ENCODE measurements at places on chromosomes 7 and 10. TPM values are rescaled to one million over a fixed set of nuclear protein-coding genes. Genes with fewer than 3 reads are reported as not detected.

- no peak overlapping the region for H3K27ac ChIP-seq
- H3K4me1 ChIP-seq: no peaks in the 10 kb centered on the region
- H3K4me3 ChIP-seq: no peak overlapping the region
These were observed 180.1 kb downstream of the SEMA3D start for GRCh38 chr7:85006754-85007153.

DNA sequence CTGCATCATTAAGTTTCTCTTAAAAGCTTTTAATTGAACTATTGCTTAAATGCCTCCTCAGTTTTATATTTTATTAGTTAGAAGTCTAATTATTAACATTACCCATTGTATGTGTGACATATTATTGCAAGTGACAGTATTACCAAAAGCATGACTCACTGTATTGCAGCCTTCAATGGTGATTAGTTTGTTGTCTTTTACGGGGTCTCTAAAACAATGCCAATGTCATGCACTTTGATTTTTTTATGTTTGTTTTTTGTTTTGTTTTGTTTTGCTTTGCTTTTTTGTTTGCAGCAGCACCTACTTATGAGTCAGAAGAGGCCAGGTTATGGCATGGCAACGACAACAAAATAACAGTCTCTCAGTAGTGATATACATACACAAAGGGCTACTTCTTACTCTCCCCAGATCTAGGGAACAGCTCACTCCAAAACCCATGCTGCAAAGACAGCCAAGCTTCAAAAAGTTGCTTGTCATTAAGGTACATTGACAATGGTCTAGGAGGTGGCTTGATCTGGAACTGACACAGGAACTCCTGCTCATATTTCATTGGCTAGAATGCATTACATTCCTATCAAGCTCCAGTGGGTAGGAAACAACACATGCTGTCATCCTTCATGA lies 293.7 kb upstream of the POM121L12 start:
- H3K27me3 ChIP-seq: no peaks in the 10 kb centered on the region
- no peak overlapping the region for H3K27ac ChIP-seq
- H3K4me3 ChIP-seq: no peak overlapping the region

DNA sequence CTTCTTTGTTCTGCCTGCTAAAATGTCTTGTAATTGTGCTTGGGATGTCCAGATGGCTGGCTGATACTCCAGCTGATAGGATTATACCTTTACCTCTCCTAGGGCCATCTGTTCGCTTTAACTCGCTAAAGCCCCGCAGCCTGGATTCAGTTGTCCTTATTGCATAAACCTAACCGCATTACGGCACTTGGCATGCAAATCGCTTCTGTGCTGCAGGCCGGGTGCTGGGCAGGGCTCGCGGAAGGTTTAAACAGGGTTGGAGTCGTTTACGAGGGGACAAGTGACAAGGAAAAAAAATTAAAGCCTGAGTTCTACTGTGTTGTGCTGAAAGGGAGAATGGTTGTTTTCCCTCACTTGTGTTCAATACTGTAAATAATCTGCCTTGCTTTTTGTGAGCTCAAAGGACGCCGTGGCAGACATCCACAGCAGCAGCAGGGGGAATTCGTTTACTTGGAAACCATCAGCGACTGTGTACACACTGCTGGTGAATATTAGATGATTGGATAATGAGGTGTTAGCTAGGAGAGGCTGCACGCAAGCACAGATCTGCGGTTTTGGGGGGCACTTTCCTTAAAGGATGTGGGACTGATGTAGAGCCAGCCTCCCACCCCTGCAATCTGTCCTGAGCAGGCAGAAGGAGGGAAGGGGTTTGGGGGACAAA lies 93.0 kb downstream of the EBF3 start:
- H3K36me3 ChIP-seq: no peaks in the 10 kb centered on the region
- H3K27ac ChIP-seq: no peak overlapping the region
- H3K4me1 ChIP-seq: no peaks in the 10 kb centered on the region
- no peak for DNase-seq
- no peak overlapping the region for H3K4me3 ChIP-seq

The SLC18A3 gene
- total RNA-seq: not detected

GRCh38 chr7:35702541-35702940 lies 7.6 kb upstream of the HERPUD2 start:
- no peak for DNase-seq
- H3K27ac ChIP-seq: no peak overlapping the region
- no peaks in the 10 kb centered on the region for H3K27me3 ChIP-seq

- H3K27me3 ChIP-seq: no peaks in the 10 kb centered on the region
- no peaks in the 10 kb centered on the region for H3K36me3 ChIP-seq
- no peaks in the 10 kb centered on the region for H3K4me1 ChIP-seq
- DNase-seq: no peak
- no peak overlapping the region for H3K27ac ChIP-seq
- H3K4me3 ChIP-seq: no peak overlapping the region
These were observed 27.4 kb downstream of the FAM241B start for GRCh38 chr10:69657430-69657829.

DNA sequence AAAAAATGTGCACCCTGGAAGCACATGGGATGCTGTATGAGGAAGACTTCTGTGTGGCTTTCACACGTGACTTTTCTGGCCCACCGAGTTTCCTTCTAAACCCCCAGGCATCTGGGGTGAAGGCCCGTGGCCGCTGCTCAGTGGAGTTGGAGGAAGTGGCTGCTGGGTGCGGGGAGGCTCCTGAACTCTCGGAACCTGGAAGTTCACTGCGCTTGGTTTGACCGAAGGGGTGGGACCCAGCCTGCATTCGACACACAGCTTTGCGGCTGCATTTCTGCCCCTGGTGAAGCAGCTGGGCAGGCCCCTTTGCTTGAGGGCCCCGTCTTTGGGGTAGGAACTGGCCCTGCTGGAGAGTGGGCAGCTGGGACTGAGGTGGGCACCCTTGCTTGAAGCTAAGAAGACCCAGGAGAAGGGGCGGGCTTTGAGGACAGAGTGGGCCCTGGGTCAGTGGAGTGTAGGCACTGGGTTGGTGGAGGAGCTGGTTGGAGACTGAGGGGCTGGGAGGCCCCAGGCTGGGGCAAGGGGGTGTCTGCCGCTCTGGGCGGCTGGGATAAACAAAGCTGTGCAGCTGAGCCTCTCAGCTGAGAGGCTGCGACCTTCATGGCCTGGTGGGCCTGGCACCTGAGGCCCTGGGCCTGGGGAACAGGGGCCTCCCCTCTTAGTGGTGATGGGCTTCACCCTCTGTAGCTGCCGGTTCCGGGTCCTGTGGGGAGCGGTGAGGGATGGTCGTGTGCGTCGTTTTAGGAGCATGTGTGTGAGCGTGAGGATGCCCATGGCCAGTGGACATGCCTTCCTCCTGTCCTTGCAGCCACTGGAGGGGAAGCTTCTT lies 78.0 kb downstream of the INPP5A start:
- no peak overlapping the region for H3K4me3 ChIP-seq

- H3K36me3 ChIP-seq: no peaks in the 10 kb centered on the region
- no peak overlapping the region for H3K27ac ChIP-seq
- no peaks in the 10 kb centered on the region for H3K4me1 ChIP-seq
- no peaks in the 10 kb centered on the region for H3K27me3 ChIP-seq
These were observed 11.4 kb upstream of the MRPS16 start for GRCh38 chr10:73263693-73264347.

The EEPD1 gene
- total RNA-seq: 9.9 TPM

- no peaks in the 10 kb centered on the region for H3K27me3 ChIP-seq
- DNase-seq: no peak
- peaks cover 15% of the 10 kb centered on the region for H3K4me1 ChIP-seq
These were observed 68.2 kb upstream of the INPP5A start for GRCh38 chr10:132469197-132469884.

DNA sequence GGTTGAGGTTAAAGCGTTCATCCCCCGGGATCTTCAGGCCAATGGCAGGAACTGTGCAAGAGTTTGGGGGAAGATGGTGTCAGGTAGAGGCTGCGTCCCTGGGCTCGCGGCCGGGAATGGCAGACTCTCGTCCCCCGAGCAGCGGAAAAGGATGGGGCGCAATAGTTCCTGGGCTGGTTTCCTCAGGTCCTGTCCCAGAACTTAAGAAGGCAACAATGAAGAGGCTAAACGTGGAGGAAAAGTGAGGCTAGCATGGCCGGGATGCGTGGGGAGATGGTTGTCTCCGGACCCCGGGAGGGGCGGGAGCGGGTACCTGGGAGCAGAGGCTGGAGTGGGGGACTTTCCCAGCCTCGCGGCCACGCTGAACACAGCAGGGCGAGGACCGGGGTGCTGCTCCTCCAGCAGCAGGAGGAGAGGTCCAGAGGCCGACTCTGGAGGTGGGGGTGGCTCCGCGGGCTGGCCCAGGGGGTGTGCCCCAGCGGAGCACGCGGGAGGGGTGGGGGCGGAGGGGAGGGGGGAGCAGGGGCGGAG lies 882 bp downstream of the IRF5 start:
- H3K27ac ChIP-seq: peak overlapping the region; percentile 68
- H3K4me1 ChIP-seq: no peaks in the 10 kb centered on the region
- peak; percentile 83 for DNase-seq
- peak overlapping the region; percentile 60 for H3K4me3 ChIP-seq
- H3K27me3 ChIP-seq: peaks cover 15% of the 10 kb centered on the region

GRCh38 chr7:107744345-107744750 lies 406 bp downstream of the CBLL1 start:
- H3K36me3 ChIP-seq: peaks cover 9% of the 10 kb centered on the region
- H3K4me1 ChIP-seq: peaks cover 33% of the 10 kb centered on the region
- no peak for DNase-seq
- H3K27ac ChIP-seq: peak overlapping the region; percentile 95
- H3K27me3 ChIP-seq: no peaks in the 10 kb centered on the region

The HDAC9 gene
- 52.4 TPM for total RNA-seq

The CXCL12 gene
- 40.8 TPM for total RNA-seq

The TAS2R5 gene
- total RNA-seq: 2.2 TPM

GRCh38 chr7:17146621-17147020 lies 151.8 kb upstream of the AHR start:
- no peak overlapping the region for H3K27ac ChIP-seq
- H3K27me3 ChIP-seq: no peaks in the 10 kb centered on the region
- no peak overlapping the region for H3K4me3 ChIP-seq
- H3K36me3 ChIP-seq: no peaks in the 10 kb centered on the region

- no peak for DNase-seq
- no peak overlapping the region for H3K27ac ChIP-seq
- no peaks in the 10 kb centered on the region for H3K27me3 ChIP-seq
- H3K36me3 ChIP-seq: no peaks in the 10 kb centered on the region
These were observed 790.3 kb upstream of the KCND2 start for GRCh38 chr7:119482671-119483070.

DNA sequence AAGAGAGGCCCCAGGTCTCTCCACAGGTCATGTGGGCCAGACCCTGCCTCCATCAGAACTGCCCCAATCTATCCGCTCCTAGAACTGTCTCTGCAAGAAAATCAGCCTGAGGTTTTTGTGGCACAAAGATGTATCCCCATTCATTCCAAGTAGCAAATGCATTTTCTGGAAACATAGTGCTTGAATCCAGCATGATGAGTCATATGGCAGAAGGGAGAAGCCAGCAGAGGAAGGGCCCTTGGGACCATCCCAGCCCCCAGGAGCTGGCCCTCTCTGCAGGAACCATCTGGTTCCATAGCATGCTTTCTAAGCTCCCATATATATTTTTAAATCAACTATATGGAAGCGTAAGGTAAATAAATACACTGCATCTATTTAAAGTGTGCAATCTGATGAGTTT lies 563.2 kb downstream of the GALNT17 start:
- H3K27me3 ChIP-seq: no peaks in the 10 kb centered on the region
- no peak overlapping the region for H3K4me3 ChIP-seq
- no peaks in the 10 kb centered on the region for H3K36me3 ChIP-seq
- DNase-seq: no peak
- H3K27ac ChIP-seq: no peak overlapping the region

DNA sequence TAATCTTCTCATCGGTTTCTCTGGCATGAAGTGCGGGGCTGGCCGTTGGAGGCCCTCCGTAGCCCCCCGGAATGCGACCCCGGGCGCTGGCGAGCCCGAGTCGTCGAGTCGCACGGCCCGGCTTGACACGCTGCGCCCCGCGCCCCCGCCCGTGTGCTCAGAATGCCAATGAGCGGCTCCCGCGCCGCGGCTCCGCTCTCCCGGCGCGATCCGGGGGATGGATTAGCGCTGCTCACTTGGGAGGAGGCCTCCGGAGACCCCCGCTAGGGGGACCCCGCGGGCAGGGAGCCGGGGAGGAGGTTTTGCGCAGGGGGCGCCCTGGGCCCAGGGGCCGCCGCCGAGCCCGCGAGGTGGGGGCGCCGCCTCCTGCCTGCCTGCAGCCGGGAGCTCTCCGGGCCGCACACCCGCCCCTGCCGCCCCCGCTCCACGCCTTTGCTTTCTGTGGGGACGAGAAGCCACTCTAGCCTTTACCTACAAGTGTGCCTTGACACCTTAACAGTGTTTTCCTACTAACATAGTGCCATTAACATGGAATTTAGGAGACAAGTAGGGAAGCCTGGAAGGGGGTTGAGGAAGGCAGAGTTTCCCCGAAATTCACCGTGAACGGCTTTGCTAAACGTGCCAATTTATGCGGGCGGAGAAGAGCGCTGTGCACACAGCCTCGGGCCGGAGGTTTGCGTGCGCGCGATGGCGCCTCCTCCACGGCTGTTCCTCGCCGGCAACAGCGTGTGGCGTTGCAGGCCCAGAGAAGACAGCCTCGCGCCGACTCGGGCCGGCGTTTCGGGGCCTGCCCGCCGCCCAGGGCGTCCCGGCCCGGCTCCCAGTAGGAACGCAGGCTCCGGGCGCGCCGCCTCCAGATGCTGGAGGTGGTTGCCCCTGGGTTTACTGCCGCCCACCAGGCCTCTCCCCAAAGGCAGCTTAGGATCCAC lies 7.1 kb downstream of the SHH start:
- peak; percentile 89 for DNase-seq
- H3K27me3 ChIP-seq: peaks cover 92% of the 10 kb centered on the region
- H3K4me1 ChIP-seq: peaks cover 40% of the 10 kb centered on the region
- H3K4me3 ChIP-seq: peak overlapping the region; percentile 42

The OR6B1 gene
- total RNA-seq: not detected

GRCh38 chr7:155709453-155709852 lies 65.0 kb downstream of the RBM33 start:
- DNase-seq: no peak
- H3K4me1 ChIP-seq: no peaks in the 10 kb centered on the region
- no peak overlapping the region for H3K4me3 ChIP-seq
- no peaks in the 10 kb centered on the region for H3K27me3 ChIP-seq

The CABCOCO1 gene
- not detected for total RNA-seq

The RAPGEF5 gene
- 139 TPM for total RNA-seq

GRCh38 chr7:157310676-157311185 lies 26.1 kb upstream of the DNAJB6 start:
- no peak overlapping the region for H3K4me3 ChIP-seq
- H3K4me1 ChIP-seq: no peaks in the 10 kb centered on the region
- no peak for DNase-seq
- no peaks in the 10 kb centered on the region for H3K36me3 ChIP-seq

DNA sequence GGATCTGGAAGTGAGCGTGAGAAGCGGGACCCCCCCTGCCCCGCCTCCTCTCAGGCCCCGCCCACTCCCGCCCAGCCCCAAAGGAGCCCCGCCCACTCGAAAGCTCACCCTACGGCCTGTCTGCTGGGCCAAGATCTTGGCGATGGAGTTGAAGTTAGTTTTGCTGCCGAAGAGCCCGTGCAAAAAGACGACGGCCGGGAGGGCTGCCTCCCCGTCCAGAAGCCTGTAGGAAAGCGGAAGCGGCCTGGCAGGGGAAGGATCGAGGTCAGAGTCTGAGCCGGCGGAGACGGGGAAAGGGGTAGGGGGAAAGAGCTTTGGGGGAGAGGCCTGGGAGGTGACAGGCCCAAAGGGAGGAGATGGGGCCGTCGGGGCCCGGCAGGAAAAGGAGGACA lies 386 bp downstream of the ABHD11 start:
- H3K36me3 ChIP-seq: peaks cover 12% of the 10 kb centered on the region
- peak overlapping the region; percentile 87 for H3K27ac ChIP-seq
- H3K4me1 ChIP-seq: peaks cover 5% of the 10 kb centered on the region
- H3K27me3 ChIP-seq: no peaks in the 10 kb centered on the region
- DNase-seq: peak; percentile 85
- H3K4me3 ChIP-seq: peak overlapping the region; percentile 97

- peak; percentile 87 for DNase-seq
- peaks cover 15% of the 10 kb centered on the region for H3K36me3 ChIP-seq
- no peak overlapping the region for H3K27ac ChIP-seq
- no peaks in the 10 kb centered on the region for H3K4me1 ChIP-seq
These were observed 5.3 kb upstream of the PRKRIP1 start for GRCh38 chr7:102390697-102391484.

Data from upper lobe of right lung (tissue), 1 donor.